Activated CD4-positive, alpha-beta T cell treated with anti-CD3 and anti-CD28 coated beads, Interleukin-2, amount 50 U/mL, for 48 hours (primary cell): ENCODE measurements at places on chromosomes 5 and 9.

- DNase-seq: no peak
Observed at GRCh38 chr5:138711087-138711486, 42.1 kb upstream of the CTNNA1 start.

DNA sequence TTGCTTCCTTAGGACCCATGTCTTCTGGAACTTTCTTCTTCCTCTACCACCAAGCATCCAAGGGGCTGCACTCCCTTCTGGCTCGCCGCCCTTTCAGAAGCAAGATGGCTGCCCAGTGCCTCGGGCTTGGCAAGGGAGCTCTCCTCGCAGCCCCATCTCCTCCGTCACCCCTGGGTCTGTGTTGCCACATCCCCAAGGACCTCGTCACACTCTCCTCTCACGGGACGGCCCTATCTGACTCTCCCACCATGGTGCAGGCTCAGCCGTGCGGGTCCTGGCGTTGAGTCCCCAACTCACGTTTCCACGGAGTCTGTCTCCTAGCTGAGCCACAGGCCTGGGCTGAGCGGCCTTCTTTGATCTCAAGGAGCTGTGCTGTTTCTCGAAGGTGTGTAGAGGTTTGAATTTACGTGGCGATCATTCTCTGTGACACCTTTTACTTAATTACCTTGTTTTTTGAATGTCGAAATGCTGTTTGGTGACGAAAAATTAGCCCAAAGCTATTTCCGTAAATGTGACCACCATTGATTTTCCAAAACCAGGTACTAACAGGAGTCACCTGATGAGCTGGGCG is 15.0 kb upstream of the SCGB3A1 start:
- no peak for DNase-seq

DNA sequence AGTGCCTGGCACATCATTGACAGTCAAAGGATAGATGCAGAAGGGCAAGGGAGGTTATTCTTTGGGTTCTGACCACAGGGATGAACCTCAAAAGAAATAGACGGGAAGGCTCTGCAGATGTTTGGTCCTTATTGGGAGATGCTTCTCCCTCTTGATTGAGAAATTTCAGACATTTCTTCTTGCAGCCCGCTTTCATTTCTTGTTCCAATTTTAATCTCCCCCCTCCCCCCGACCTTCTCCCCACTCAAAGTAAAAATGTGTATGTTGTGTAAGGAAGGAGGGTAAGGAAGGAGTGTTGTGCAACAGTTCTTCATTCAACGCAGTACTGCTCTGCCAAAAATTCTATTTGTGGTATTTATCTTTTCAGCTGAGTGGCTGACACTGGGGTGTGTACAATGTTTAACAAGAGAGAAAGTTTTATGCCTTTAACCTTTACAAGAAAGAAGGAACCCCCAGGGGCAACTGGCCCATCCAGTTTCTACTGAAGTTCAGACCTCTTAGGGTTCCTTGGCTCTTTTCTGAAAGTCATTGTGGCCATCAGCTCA is 46.3 kb upstream of the TNFSF15 start:
- no peak for DNase-seq

GRCh38 chr5:174384509-174384947 is 339.0 kb downstream of the NSG2 start:
- DNase-seq: no peak

DNA sequence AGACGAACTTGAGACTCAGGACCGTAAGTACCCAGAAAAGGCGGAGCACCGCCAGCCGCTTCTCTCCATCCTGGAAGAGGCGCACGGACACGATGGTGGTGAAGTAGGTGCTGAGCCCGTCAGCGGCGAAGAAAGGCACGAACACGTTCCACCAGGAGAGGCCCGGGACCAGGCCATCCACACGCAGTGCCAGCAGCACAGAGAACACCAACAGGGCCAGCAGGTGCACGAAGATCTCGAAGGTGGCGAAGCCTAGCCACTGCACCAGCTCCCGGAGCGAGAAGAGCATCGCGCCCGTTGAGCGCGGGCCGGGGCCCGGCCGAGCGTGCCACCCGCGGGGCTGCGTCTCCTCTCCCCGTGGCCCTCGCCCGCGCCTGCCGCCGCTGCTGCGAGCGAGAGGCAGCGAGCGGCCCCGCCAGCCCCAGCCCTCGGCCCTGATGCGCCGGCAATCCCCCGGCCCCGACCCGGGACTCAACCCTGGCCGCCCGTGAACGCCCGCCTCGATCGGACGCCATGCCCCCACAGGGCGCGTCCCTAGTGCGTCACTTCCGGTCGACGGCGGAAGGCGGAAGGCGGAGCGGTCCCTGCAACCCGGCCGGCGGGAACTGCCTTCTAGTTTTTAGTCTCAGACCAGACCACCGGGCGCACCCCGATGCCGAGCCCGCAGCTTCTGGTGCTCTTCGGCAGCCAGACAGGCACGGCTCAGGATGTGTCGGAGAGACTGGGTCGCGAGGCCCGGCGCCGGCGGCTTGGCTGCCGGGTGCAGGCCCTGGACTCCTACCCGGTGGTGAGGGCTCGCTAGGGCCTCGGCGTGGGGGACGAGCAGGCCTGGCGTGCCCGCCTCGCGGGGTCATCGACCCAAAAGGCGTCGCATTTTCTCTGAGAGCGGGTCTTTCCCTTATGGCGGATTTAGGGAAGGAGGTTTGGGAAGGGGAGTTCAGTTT is at the start of the genes NDOR1 and TMEM203:
Gene NDOR1 (plus strand): TSS at position 575 of the 944 bp plus-strand sequence. CDS start 78 bp downstream, at position 653.
Gene TMEM203 (minus strand): TSS at position 523 of the 944 bp plus-strand sequence. CDS start 234 bp downstream, at position 289.
- peak; percentile 95 for DNase-seq

- no peak for DNase-seq
Observed at GRCh38 chr9:14198841-14199455, 115.0 kb downstream of the NFIB start.

DNA sequence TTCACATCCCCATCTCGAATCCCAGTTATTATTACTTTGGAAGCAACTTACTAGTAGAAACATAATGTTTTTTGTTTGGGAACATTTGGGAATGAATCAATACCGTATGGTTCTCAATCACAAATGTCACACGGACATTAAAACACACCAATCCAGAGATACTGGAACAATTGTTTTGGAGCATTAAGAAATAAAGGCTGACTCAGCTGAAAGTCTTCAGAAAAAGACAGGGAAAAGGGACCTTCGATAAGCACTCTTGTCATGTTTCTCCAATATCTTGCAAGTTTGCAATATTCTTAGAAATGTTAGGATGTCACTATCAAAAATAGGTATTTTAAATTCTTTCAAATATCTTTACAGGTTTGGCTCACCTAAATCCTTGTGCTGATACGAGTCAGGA is 362.4 kb downstream of the CETN3 start:
- DNase-seq: no peak

DNA sequence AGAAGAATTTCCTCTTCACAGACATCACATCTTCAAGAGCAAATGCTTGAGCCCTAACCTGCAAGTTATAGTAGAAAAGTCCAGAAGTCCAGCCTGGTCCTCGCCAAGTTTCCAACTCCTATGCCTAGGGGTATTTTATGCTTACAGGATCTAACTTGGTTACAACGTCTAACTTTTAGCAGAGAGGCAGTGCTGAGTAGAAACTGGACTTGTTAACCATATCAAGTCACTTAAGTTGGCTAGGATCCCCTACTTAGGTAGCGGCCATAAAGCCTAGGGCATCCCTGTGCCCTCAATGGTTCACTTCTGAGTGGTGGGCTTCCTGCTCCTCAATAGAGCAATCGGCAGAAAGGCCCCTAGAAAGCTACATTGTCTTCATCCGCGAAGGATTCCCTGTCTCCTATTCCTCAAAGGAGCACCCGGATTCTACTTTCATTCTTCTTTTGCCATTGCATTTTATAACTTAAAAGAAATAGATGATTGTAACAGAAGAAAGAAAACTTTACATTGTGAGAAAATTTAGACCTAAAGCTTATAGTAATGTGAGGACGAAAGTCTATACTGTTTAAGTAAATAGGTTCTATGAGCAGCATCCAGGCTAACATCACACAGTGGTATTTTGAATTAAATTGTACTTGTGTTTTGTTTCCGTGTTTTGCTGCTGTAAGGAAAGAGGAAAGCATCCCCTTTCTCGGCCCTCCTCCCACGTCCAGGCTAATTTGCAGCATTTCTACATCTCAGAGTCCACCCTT is 1.3 kb upstream of the MTAP start:
- no peak for DNase-seq

- DNase-seq: no peak
Observed at GRCh38 chr9:123362856-123363255, 6.9 kb downstream of the CRB2 start.

- no peak for DNase-seq
Observed at GRCh38 chr9:107971241-107971640, 481.7 kb upstream of the KLF4 start.

GRCh38 chr9:114958021-114958843 is 27.8 kb upstream of the TNFSF8 start:
- peak; percentile 60 for DNase-seq

DNA sequence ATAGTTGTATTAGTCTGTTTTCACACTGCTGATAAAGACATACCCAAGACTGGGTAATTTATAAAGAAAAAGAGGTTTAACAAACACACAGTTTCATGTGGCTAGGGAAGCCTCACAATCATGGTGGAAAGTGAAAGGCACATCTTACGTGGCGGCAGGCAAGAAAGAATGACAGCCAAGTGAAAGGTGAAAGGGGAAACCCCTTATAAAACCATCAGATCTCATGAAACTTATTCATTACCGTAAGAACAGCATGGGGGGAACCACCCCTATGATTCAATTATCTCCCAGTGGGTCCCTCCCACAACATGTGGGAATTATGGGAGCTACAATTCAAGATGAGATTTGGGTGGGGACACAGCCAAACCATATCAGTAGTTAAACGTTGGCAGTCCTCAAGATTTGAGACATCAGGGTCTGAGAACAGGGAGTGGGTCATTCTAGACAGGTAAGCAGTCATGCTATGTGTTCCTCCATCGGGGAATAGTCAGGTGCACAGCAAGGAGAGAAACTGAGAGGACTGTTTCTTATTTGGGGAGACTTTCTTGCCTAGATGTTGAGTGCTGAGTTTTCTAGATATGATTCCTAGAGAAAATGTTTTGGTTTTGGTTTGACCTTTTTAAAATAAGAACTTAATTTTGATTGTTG is 45.8 kb upstream of the ENTREP1 start:
- peak; percentile 53 for DNase-seq

DNA sequence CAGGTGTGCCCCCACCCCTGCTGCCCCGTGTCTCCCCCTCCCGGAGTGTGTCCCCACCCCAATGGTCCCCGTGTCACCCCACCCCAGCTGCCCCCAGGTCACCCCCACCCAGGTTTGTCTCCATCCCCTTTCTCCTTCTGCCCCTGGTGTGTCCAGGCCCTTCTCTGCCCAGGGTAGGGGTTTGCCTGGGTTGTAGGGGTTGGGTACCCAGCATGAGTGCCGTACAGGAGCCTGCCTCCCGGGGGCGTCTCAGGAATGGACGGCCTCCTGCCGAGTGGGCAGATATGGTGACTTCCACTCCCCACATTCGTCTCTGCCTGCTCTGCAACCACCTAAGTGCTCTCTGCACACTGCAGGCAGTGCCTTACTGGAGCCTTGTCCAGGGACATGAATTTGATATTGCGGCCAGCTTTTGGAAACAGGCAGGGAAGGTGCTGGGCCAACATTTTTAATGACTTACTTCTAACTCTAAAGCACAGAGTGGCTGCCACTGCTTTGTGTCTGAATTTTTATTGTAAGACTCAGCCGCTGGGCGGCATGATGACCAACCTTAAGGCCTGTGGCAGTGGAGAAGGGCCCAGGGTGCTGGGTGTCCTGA is 6.7 kb downstream of the LRRC14B start:
- DNase-seq: no peak

GRCh38 chr9:73683862-73684591 is 532.4 kb downstream of the ANXA1 start:
- DNase-seq: no peak

DNA sequence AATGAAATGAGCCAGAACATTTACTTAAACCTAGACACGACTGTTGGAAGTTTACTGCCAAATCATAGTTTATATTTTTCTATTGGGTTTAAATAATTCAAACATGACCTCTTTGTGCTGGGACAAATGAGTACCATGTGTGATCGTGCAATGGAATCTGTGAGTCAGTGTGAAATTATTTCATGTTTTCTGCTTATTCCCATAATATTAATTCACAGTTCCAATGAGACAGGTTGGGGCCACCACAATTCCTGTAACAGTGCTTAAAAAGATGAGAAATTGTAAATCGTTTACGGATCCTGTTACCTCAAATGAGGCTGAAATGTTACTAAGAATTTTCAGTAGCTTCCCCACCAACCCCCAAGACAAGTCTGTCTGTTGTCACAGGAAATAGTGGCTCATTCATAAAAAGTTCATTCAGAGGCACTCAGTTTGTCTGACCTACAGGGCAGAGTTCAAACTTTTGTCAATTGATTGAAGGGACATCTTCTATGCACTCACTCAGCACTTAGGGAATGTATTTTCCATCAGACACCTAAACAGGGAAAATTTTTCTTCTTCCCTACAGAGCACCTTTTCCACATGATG is 563.9 kb upstream of the ADAMTS16 start:
- no peak for DNase-seq

- DNase-seq: no peak
Observed at GRCh38 chr9:121734465-121734864, 83.0 kb downstream of the DAB2IP start.

- DNase-seq: peak; percentile 60
Observed at GRCh38 chr9:93020771-93021670, 37.5 kb upstream of the SUSD3 start.

GRCh38 chr5:151047814-151048425 is 27.5 kb downstream of the GPX3 start:
- DNase-seq: no peak

DNA sequence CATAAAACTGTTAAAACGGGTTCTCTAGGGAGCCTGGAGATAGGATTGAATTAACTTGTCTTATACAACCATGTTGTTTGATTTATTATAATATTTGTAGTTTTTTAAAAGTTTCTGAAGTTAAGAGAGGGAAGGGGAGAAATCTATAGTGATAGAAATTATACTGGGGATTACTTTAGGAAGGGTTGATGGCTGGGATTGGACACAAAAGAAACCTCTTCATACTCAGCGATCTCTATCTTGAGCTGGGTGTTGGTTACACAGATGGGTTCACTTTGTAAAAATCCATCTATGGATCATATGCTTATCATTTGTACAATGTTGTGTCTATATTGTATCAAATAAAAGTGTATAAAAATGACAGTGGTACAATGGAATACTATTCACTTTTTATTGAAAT is 30.0 kb downstream of the TNPO1 start:
- DNase-seq: no peak

- DNase-seq: no peak
Observed at GRCh38 chr5:880816-881550, 11.6 kb downstream of the BRD9 start.

- DNase-seq: no peak
Observed at GRCh38 chr5:161483721-161484120, 62.8 kb downstream of the GABRB2 start.

- DNase-seq: no peak
Observed at GRCh38 chr5:11000515-11001353, 239.7 kb upstream of the DAP start.
